Fibroblast of skin of scalp (primary cell): ENCODE measurements at places on chromosomes 4 and X.
A peak's percentile ranks its signal among the peaks of the same experiment; 100 is the strongest.

DNA sequence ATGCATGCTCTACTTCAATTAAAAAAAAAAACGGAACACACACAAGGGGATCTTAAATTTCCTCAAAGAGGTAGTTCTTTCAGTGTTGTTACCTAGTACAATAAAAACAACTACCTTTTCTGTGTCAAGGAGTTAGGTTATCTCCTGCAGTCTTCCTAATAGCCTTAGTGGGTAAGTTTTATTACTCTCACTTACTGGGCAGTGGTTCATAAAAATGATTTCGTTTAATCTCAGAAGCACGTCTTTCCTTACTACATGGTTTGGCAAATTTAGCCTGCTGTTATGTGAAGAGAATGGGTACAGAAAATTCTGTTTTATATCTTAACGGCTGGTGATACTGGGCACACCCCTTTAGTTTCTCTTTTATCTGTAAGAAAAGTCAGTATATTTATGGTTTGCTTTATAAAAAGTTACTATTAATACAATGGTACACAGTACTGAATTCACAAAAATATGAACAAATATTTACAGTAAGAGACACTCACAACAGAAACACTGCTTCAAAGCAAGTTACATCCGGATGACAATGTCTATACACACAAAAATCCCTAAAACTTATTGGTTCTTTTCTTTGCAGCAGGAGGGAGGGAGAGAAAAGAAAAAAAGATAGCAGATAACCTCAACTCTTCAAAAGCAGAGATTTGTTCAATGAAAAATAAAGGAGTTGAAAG, 8.8 kb downstream of the ADH5 start:
- no peak for DNase-seq

- no peak for DNase-seq
Measured at GRCh38 chr4:89356086-89356485, 48.5 kb upstream of the GPRIN3 start.

DNA sequence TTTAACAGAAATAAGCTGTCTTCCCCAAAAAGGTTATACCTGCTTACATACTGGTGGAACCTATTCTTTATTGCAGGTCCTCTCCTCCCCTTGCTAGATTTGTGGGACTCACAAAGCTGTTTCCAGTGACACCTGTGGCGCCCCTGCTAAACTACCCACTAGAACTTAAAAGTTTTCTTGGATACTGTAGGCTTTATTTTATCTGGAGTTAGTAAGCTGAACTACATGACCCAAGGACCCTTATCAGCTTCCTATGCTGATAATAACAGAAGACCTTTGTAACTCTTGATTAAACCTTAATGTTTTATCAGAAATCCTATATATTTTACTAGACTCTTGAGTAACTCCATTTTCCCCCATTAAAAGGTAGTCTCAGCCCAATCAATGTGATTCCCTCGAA, 32.3 kb downstream of the CLDN2 start:
- DNase-seq, result no peak

DNA sequence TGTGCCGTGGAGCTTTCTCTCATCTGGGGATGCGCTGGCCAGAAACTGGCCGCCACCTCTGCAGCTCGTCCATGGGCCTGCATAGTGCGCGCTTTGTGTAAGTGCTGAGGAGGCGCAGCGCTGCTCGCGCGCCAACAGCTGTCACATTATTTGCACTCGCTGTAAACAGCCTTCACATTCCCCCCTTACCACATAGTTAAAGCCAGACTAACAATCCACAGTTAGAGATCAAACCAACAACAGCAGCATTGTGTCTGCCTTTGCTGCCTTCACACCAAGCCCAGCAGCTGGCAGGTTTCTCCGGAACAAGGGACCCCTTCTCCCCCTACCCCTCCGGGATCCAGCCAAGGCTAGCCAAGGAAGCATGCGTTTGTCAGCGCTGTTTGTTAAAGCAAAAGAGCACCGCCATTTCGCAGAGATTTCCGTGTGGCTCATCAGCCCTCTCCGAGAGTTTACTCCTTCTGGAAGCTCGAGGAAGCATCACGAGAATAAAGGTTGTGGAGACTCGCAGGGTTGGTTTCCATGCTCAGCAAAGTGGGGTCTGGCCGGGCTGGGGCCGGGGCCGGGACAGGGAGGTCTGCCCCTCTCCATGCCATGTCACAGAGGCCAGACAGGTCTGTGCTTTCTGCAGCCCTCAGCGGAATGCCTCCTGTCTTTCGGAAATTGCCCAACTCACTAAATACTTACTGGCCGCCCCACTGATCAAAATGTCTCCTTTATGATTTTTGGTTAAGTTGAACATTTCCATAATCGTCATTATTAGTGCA, 11.0 kb downstream of the BCOR start:
- no peak for DNase-seq

- DNase-seq, result peak; percentile 86
Measured at GRCh38 chr4:185219551-185220344, 10.3 kb downstream of the SNX25 start.
